ENCODE measurements at places on chromosomes 4 and X.

- no peak for DNase-seq
Measured at GRCh38 chrX:41250867-41251266, 83.1 kb upstream of the DDX3X start.

GRCh38 chr4:93684571-93684970, 144.0 kb upstream of the ATOH1 start:
- DNase-seq: no peak

DNA sequence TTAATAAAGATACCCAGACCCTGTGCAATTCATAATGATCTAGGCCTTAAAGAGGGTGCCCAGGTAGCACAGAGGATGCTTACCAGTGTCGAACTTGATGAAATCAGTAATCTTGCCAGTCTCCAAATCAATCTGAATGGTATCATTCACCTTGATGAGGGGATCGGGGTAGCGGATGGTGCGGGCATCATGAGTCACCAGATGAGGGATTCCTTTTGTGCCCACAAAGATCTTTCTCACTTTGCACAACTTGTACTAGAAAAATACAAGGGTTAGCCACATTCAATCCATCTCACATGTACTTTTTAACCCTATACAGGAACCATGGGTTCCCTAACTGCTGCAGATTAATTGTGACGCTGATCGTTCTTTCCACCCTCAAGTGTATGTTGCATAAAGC, 3.3 kb downstream of the RPS4X start:
- DNase-seq: no peak

DNA sequence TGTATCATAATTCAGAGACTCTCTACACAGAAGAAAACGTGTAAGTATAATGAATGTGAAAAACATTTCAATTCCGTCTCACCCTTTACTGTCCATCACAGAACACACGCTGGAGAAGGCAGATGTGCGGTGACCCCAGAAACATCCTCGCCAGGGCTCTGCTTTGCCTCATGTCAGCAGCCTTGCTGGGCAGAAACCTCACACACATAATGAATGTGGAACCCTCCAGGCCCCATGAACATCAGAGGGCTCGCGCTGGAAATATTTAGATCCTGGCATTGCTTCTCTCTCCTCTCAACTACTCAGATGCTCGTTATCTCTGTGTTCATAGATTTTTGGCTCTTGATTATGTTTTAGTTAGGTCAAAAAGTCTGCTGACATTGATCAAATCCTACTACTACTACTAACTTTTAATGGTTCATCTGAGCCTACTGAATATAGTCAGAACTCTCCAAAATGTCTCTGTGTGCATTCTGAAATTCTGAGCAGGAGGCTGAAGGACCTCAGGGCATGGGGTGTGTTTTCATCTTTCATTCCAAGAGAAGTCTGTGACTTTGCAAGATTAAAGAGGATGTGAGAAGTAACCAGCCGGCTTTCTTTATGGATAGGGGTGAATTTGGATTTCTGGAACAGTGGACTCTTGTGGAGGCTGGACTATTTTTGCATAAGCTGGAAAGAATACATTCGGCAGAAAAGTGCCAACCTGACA, 27.0 kb downstream of the SMIM43 start:
- DNase-seq: no peak

DNA sequence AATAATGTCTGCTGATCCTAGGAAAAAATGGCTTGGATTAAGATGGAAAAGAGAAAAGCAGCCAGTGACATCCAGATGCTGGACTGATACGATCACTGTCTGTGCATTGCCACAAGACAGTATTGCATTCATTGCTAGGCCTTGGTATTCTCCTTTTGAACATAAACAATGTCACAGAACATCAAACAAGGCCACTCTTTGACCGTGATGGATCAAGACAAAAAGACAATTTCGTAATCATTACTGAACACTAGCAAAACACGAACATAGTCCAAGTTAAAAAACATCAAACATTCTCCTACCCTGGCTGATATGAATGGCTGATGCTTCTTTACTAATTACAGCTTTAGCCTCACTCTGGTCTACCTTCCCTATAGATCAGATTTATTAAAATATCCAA, 374.1 kb upstream of the CXorf51B start:
- DNase-seq: no peak

- DNase-seq: no peak
Measured at GRCh38 chr4:71195924-71196323, 142.9 kb upstream of the SLC4A4 start.

- no peak for DNase-seq
Measured at GRCh38 chrX:82081027-82081426, 879.1 kb downstream of the SH3BGRL start.

- no peak for DNase-seq
Measured at GRCh38 chr4:173488656-173489055, 41.4 kb downstream of the HAND2 start.

DNA sequence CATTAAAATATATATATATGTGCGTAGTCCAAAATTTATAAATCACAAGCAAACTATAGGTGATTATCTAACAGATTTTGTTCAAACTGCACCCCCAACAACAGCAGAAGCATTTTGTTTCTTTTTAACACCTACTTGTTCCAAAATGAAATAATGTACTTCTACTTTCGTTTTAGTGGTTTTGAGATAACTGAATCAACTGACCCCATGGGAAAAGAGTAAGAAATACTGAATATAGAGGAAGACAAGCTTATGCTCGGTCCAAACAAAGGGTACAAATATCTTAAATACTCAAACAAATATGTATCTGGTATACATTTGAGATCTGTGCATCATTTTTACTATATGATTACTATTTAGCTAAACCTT, 22.4 kb downstream of the MAP7D3 start:
- DNase-seq: no peak

DNA sequence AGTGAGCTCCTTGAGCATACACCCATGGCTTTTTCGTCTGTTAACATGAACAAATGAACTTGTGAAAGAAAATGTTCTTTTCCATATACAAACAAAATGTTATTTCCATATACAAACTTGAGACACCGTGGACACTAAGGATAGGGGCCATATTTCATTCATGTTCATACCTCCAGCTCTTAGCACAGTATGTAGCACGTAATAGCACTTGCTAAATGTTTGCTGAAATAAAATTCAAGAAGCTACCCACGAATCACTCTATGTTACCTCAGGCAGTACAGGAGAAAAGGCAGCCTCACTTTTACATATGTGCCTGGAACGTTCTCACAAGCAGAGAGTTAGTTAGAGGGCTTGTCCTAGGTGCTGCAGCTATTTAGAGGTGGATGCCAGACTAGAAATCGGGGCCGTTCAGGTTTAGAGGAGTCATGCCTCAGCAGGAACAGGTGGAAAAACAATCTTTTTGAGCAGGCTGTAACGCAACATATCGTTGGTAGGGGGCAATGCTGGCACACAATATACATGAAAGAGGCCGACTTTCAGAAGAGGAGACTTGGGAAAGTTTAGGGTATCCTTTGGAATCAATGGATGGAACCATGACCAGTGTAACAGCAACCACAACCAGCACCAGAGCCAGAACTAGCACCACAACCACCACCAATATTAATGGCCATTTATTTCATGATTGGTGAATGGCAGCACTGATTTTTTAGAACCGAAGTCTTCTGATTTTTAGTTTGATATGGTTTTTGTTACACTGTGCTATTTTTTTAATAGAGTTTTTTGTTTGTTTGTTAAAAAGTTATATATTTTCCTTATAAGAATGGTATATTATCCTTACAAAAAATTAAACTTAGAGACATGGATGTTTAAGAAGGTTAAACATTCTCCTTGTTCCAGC, 14.8 kb upstream of the PAQR3 start:
- peak; percentile 45 for DNase-seq

DNA sequence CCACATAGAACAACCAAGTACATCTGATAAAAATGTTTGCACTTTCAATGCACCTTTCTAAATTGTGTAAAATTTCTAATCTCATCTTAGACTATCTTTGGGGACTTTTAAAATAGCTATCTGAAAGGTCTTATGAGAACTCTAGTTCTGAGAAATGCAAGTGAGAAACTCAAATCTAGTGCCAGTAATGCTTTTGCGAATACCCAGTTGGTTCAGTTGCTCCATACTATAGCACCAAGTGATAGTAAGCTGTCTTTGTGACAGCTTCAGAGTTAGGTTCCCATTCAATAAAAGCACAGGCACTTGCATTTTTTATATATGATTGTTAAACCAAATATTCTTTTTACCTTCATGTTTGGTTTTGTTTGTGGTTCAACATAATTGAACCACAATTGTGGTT, 4.5 kb upstream of the ITM2A start:
- no peak for DNase-seq

All from NCI-H1694 (cell line).